NCI-H1417 (cell line): ENCODE measurements at places on chromosomes 16 and 17.

DNA sequence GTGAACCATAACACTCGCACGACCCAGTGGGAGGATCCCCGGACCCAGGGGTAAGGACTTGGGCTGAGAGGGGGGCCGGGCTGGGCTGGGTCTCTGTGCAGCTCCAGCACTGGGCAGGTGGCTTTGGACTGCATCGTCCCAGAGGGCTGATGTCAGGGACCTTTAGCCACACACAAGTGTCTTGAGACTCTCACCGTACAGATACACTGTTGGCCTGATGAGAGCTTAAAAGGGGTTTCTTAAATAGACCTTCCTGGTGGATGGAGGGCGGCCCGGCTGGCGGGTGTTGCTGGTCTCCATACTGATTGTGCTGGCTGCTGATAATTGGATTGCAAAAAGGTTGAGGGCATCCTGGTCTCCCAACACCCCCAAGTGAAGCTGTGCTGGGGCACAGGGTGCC lies 21.7 kb upstream of the CLEC18A start:
- DNase-seq, result no peak

DNA sequence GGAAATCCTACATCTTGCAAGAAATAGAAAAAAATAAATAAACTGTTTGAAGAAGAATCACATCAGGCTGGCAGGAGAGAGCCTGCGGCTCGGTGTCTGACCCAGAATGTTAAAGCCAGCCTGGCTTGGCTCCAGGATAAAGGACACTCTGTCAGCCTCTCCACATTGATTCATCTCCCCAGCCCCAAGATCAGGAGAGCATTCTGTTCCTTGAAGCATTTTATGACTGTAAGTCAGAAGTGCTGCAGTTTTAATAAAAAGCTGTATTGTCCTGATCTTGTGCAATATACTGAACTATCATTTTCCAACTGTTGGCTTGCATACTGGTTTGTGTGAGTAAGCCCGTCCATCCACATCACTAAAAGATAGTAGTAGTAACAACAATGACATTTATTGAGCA lies 426.6 kb downstream of the HAPSTR1 start:
- DNase-seq, result no peak

DNA sequence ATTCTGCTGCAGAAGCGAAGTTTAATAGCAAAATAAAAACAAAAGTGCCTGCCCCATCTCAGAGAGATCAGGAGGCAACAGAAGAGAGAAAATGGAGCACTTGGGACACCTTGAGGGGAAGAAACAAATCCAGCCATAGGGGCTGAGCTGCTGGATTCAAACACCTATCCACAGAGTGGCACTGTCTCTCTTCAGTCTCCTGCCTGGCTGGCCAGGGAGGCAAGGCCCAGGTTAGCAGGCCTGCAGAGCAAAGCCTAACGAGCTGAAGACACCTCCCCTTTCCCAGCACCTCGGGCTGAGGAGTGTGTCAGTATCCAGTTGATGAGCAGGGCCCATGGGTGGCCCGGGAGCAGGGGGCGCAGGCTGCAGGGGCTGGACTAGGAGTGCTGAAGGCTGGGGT lies 8.8 kb upstream of the KRT31 start:
- DNase-seq, result peak; percentile 11

- no peak for DNase-seq
Measured at GRCh38 chr16:81551151-81551808, 106.7 kb downstream of the CMIP start.

- no peak for DNase-seq
Measured at GRCh38 chr16:10878328-10878643, 1.3 kb downstream of the CIITA start.

DNA sequence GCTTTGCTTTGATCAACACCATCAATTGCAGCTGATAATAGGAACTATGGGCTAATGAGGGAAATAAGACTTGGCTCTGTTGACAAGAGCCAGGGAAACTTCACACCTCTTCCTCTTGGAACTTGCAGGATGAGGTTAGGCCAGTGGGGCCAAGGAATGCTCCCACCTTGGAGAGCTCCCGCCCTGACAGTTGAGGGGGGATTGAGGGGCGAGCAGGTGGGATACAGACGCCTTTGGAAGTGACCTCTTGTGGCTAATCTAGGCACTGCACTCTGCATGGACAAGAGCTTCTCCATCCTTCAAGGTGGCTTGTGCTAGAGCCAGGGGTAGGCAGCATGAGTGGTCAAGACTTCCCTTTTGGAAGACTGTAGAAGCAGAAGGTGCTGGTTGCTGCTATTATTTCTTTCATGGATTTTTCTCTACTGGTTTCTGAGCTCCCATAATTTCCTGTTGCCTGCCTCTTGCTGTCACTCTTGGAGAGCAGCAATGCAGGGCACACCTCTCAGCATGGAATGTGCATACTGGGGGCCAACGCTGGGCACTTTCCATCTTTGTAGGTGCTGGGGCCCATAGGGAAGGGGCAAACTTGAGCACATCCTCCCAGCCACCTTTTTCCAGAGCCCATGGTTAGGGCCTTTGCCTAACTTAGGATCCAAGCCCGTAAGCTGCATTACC lies 2.3 kb upstream of the PHF12 start:
- no peak for DNase-seq

- no peak for DNase-seq
Measured at GRCh38 chr17:14011740-14012405, 57.4 kb upstream of the COX10 start.

- no peak for DNase-seq
Measured at GRCh38 chr17:82887255-82888164, 47.7 kb upstream of the ZNF750 start.

DNA sequence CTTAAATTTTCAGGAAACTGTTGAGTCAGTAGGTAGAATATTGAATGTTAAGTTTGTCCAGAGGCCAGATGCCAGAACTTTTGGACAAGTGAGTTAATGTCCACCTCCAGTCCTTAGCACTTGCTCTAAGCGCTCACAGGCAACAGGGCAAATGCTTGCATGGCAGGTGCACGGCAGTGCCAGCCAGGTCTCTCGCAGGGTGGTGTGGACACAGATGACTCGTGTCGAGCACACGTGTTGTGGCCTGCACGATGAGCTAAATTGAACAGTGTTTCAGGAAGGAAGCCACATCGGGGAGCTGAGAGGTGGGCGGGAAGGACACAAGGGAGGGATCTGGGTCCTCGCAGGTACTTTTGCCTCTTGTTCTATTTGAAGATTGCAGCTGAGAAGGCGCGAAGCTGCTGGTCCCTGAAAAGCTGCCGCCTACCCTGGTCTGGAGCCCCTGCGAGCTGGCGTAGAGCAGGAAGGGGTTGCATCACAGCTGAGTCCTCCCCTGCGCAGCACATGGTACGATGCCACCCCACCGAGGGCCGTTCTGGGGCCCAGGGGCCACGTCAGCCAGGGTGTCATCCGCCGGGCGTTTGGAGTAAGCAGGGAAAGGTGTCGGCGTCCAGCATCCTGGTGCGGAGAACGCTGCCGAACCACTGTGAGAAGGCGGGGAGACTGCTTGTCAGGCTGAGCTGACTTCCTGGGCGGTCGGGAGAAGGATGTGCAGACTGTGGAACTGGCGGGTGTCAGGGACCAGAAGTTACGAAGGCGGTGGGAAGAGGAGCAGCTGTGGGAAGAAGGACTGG lies 6.3 kb downstream of the RAB40C start:
- no peak for DNase-seq

DNA sequence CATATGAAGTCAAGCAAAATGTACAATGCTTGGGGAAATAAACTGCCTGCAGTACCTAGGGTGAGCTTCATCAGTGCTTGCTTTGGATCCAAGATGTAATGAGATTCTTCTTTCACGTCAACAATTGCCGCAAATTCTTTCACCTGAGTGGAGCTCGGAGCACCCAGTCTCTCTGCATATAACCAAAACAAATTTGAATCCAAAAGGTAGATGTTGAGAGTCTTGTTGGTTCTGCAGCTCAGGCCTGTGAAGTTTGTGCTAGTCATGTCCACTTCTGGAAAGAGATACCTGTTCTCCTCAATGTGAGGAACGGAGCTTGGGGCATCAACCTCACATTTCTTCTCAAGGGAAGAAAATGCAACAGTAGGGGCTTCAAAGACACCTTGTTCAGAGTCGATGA lies 23.0 kb downstream of the SNN start:
- no peak for DNase-seq

DNA sequence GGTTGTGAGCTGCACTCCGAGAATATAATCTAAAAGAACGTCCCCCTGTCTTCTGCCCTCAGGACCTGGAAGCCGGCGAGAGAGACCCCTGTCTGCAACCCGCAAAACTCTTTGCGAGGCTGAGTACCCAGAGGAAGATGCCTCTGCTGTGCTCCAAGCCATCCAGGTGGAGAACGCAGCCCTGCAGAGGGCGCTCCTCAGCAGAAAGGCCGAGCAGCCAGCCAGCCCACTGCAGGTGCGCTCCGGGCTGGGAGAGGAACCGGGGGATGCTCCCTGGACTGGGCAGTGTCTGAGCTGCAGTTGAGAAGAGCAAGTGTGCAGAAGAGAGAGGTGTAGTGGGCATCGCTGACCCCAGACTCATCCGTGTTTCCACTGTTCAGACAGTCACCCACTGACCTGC lies 148.3 kb downstream of the KATNIP start:
- DNase-seq, result no peak

DNA sequence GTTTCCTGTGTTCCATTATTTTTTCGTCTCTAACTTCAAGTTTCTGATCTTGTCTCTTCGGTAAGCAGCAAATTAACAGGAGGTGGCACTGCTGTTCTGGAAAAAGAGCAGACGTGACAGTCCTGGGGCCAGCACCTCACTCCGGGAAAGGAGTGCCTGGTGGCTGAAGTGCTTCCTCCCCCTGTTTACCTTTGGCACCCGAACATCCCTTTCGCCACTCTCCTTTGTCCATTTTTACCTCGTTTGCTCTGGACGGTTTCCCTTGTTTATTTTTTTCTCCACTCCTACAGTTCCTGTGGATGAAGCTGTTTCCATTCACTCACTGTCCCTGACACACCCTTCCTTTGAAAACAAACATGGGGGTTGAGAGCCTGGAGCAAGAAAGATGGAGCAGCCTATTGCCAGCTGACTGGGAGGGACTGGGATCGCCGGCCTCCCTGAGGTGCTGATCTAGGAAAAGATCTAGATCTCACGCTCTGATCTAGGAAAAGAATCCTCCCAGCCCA lies 12.6 kb downstream of the SAP30BP start:
- DNase-seq, result no peak

- no peak for DNase-seq
Measured at GRCh38 chr17:83173914-83174361, 94.5 kb downstream of the METRNL start.

DNA sequence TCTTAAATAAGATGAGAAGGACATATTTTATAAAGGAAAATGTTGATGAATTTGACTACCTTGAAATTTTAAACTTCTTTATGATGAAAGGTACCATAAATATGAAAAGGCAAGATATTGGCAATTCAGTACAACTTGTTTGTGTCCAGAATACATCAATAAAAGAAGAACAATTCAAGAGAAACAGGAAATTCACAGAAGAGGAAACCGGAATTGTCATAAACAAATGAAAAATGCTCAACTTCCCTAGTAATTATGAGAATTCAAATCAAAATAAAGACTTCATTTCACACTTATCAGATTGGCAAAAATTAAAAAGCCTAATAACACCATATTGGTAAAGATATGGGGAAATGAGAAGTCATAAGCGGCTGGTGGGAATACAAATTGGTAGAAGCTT lies 54.3 kb downstream of the WSB1 start:
- DNase-seq, result no peak

- DNase-seq, result no peak
Measured at GRCh38 chr16:56749672-56750491, 20.0 kb downstream of the NUP93 start.

- peak; percentile 36 for DNase-seq
Measured at GRCh38 chr17:20852239-20852989, 190.4 kb downstream of the USP22 start.

GRCh38 chr16:85615014-85615851 lies 2.1 kb downstream of the GSE1 start:
- peak; percentile 75 for DNase-seq

DNA sequence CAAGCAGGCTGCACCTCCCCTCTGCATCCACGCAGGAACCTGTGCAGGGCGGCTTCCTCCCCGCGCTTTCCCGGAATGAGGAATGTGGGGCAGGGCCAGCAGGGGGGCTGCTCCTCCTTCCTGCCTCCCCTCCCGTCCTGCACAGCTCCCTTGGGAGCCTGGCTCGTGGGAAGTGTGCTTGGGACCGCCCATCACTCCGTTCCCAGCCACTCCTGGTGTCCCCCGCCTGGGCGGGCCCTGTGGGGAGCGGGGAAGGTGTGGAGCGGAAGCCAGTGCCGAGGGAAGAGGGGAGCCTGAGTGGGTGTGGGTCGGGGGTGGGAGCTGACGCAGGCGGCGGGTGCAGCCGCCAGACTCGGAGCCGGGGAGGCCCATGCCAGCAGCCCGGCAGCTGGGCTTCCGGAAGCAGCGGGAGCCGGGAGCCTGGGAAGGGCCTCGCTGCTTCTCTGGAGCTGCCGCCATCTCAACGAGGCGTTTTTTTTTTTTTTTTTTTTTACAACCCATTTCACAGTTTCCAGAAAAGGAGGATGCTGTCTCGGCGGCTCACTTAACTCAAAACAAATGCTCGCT lies 24.1 kb downstream of the BAHCC1 start:
- DNase-seq, result peak; percentile 88

DNA sequence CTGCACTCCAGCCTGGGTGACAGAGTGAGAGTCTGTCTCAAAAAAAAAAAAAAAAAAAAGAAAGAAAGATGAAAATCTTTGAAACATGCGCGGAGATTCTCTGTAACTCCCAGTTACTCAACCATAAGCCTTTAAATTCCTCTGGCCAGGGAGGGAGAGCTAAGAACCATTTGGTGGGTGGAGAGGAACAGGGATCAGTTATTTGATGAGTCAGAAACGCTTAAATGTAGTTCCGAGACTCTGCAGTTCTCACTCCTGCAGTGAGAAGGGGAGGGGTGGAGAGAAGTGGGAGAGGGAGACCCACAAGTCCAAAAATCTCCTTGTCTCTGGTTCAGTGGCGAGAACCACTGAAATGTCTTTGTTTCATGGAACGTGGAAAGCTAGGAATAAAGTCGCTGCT lies 266.7 kb downstream of the SOX9 start:
- DNase-seq, result no peak

- no peak for DNase-seq
Measured at GRCh38 chr16:17945080-17945601, 391.4 kb downstream of the NPIPA8 start.

DNA sequence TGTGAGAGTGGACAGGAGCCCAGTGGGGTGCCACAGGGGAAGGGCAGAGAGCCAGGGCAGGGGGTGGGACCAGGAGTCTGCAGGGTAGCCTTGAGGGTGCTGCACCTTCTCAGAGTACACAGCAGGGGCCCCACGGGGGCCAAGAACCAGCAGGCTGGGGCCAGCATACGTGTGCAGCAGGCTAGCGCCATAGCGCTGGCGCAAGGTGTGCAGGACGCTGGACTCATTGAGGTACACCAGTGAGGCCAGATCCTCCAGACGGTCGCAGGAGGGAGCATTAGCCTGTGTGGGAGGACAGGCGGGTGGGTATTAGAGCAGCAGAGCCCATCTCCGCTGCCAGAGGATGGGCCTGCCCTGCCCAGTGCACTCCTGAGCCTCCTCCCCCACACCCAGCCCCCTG lies 58.8 kb downstream of the MYO18A start:
- no peak for DNase-seq
